CD4-positive, alpha-beta T cell treated with Interferon alpha-2 for 1 hour (primary cell): ENCODE measurements at places on chromosomes 12 and 14.
A peak's percentile ranks its signal among the peaks of the same experiment; 100 is the strongest.

- no peak for DNase-seq
These were observed 1324.8 kb downstream of the TMEM121 start for GRCh38 chr14:106850913-106851825.

GRCh38 chr12:28800129-28800528 is 348.9 kb upstream of the FAR2 start:
- no peak for DNase-seq

- no peak for DNase-seq
These were observed 41.9 kb downstream of the PDE6H start for GRCh38 chr12:15014708-15015107.

GRCh38 chr12:11477110-11477509 is 81.7 kb upstream of the PRB2 start:
- no peak for DNase-seq

DNA sequence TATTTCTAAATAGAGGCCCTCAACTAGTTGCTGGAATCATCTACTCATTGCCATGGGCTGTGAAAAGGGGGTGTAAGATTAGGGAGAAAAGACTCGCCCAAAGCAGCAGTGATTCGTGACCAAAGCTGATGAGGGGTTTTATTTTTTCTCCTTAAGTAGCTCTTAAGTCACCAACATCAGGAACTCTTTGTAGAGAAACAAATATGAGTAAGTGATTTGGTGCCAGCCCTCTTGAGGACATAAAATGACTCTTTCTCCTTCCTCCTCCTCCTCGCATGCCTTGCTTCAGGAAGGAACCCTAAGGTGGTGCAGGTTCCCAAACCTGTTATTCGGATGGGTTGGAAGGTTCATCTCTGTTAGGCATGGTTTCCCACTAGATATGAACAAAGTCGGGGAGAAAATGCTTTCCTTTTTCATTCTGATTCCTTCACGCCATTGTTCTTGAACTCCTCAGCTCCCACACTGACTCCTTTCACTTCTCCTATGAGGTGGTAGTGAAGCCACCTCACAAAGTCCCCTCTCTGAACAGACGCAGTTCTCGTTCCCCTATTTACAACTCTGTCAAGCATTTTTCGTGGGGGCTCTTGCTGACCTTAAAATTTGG is 113.4 kb downstream of the ETV6 start:
- DNase-seq = no peak

DNA sequence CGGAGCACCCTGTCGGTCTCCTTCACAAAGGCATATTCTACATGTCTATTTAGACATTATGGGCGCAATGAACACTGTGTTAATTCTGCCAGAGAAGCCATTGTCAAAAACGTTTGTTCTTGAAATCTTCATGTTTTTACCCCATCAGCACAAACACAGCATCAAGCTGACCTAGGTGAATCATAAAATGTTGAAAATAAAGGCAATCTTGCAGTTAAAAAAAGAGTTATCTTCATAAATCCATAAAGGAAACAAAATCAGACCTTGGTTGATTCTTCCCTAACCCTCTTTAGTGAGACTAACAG is 154.9 kb downstream of the DIO2 start:
- DNase-seq = no peak

DNA sequence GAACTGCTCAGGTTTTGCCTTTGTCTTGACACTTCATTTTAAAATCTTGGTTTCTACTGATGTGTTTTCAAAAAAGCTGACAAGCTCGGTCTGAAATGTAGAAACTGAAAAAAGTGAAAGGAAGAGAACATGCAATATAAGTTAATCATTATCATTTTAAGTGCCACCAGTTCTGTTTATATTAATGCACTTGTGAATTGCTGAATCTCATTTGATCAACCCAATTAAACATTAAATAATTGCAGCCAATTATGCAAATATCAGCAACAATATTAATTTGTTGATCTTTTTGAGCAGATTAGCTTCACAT is 133.8 kb downstream of the BCAT1 start:
- DNase-seq = no peak

- DNase-seq = peak; percentile 50
These were observed 67.8 kb upstream of the EGLN3 start for GRCh38 chr14:34018564-34019244.

- no peak for DNase-seq
These were observed 84.8 kb downstream of the HELB start for GRCh38 chr12:66387117-66387516.

- no peak for DNase-seq
These were observed 1.7 kb downstream of the KRT79 start for GRCh38 chr12:52832451-52832850.

GRCh38 chr12:94725375-94726168 is 75.2 kb upstream of the TMCC3 start:
- peak; percentile 9 for DNase-seq

GRCh38 chr14:22900081-22900799 is 17.2 kb downstream of the REM2 start:
- DNase-seq = peak; percentile 60

DNA sequence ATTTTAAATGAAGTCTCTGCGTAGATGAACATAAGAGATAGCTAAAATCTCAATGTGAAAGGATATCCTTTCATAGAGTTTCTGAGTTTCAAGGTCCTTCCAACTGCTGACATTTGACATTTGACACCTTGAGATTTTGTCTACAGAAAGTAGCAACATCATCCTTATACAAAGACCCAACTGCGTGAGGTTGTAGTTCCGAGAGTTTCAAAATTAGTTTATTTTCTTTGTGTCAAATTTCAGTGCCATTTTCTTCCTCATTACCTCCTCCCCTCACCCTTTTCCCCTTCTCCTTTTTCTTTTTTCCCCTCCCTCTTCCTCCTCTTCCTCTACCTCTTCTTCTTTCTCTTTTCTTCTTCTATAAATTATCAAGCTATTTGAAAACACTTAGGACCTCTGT is 26.9 kb upstream of the BATF start:
- no peak for DNase-seq
